ENCODE measurements at places on chromosomes 6 and 20.
A peak's percentile ranks its signal among the peaks of the same experiment; 100 is the strongest.

- DNase-seq = no peak
These were observed 39.4 kb downstream of the ZBTB46 start for GRCh38 chr20:63791497-63792156.

- DNase-seq = no peak
These were observed 5.8 kb downstream of the TFAP2C start for GRCh38 chr20:56634735-56635385.

GRCh38 chr6:12298995-12299394 is 8.8 kb downstream of the EDN1 start:
- no peak for DNase-seq

- no peak for DNase-seq
These were observed 170.4 kb upstream of the SPTLC3 start for GRCh38 chr20:12838261-12838866.

DNA sequence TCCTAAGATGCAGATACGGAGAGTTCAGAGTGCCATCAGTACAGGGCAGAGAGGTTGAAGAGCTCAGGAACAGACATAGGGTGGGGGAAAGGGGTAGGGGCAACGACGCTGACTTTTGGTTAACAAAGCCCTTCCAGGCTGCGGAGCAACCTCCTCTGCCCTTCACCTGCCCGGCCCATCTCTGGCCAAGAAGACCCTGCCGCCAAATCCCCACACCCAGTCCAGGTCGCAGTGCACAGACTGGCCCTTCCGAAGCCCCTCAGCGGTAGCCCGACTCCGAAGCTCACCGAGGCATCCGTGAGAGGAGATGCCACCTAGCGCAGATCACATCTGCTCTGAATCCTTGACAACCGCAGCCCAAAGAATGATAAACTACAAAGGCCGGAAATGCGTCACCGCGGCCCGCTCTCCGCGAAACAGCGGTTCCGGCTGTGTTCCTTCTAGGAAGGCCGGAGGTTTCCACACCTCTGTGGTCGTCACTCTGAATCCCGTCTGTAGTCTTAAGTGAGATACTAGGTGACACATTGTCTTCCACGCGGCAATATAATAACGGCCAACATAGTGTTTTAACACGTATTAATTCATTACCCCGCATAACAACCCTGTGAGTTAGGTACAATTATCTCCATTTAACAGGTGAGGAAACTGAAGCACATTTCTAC is at the start of gene ZSCAN23:
TSS of gene ZSCAN23 (minus strand) at position 380 of the 662 bp plus-strand sequence. CDS start 7,225 bp downstream, outside the sequence.
- peak; percentile 89 for DNase-seq

DNA sequence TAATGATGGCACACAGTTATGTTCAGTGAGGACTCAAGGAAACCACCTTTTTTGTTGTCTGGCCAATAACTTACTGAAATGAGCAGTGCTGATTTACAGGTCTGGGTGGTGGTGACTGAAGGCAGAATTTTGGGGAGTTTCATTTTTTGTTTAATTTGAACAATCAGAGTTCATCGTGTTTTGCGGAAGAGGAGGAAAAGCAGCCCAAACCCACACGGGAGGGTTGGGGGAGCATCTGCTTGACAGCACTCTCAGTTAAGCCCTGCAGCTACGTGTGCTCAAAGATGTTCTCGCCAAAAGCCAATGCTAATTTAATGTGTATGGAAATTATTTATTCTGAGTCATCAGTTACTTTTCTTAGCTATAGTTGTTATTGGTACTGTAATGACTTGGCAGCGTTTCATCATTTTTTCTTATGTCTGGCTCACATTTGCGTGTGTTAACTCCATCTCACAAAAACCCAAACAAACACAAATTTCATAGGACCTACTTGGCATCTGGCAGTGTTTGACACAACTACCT is 89.2 kb downstream of the UST start:
- no peak for DNase-seq

DNA sequence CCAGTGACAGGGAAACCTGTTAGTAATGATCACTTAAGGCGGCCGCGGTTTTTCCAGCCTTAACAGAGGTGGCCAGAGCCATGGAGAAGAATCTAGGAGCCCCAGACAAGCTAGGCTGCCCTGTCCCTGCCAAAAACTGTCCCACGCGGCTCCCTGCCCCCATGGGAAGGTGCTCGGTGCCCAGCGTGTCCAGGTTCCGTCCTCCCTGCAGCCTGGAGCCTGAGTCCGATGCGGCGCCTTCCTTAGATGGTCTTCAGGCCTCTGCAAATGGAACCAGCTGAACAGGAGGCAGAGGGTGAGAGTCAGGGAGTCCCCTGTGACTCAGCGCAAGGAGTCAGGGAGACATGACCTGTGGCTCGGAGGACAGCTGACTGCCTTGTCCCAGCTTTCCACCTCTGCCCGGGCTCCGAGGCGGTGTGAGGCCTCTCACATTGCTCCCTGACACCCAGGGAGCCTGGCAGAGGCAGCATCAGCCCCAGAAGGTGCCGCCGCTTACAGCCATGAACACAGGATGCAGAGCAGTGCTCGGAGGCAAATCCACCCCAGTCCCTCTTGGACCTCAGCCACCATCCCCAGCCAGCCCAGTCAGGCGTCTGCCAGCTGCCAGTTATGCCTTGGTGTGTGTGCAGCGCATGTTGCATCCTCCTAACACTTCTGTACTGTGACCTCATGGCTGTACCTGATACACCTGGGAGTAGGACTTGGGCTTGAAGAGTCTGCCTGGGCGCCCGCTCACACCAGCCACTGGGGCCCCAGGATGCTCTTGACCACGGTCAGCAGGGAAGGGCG is 377.7 kb downstream of the CDH4 start:
- no peak for DNase-seq

GRCh38 chr20:49557449-49557848 is 10.5 kb downstream of the PTGIS start:
- DNase-seq = no peak

GRCh38 chr6:96299525-96299924 is 222.1 kb upstream of the UFL1 start:
- no peak for DNase-seq

DNA sequence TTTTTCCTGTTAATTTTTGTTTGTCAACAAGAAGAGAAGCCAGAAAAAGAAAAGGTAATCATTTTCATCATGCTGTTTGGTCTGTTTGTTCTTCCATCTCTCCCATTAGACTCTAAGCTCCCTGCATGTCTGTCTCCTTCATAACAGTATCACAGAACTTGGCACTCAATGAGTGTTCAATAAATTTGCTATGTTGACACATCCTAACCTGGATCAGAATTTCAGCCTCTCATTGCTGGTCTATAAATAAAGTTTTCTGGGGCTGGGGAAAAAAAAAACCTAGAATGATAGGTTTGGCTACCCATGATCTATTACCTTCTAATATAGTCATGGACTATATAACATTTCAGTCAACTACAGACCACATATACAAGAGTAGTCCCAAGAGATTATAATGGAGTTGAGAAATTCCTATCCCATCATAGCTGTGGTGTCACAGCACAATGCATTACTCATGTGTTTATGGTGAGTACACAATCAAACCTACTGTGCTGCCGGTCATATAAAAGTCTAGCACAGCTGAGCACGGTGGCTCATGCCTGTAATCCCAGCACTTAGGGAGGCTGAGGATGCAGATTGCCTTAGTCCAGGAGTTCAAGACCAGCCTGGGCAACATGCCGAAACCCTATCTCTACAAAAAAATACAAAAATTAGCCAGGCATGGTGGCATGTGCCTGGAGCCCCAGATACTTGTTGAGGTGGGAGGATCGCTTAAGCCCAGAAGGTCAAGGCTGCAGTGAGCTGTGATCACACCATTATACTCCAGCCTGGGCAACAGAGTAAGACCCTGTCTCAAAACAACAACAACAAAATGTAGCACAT is 5.9 kb downstream of the NUDT3 start:
- DNase-seq = no peak

GRCh38 chr20:45432294-45432693 is 16.4 kb downstream of the PIGT start:
- DNase-seq = peak; percentile 35

- peak; percentile 23 for DNase-seq
These were observed 25.7 kb upstream of the TCFL5 start for GRCh38 chr20:62887152-62887859.

- no peak for DNase-seq
These were observed 2.5 kb upstream of the SLC29A1 start for GRCh38 chr6:44220913-44221290.

DNA sequence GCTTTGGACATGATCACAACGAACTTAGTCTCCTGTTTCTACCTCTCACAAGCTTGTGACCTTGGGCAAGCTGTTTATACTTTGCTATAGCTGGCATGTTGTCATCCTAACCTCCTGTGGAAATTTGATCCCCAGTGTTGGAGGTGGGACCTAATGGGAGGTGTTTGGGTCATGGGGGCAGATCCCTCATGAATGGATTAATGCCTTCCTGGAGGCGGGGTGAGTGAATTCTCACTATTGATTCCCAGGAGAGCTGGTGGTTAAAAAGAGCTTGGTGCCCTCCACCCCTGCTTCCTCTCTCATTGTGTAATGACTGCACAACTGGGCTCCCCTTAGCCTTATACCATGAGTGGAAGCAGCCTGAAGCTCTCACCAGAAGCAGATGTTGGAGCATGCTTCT is 228.9 kb downstream of the HIVEP2 start:
- DNase-seq = no peak

DNA sequence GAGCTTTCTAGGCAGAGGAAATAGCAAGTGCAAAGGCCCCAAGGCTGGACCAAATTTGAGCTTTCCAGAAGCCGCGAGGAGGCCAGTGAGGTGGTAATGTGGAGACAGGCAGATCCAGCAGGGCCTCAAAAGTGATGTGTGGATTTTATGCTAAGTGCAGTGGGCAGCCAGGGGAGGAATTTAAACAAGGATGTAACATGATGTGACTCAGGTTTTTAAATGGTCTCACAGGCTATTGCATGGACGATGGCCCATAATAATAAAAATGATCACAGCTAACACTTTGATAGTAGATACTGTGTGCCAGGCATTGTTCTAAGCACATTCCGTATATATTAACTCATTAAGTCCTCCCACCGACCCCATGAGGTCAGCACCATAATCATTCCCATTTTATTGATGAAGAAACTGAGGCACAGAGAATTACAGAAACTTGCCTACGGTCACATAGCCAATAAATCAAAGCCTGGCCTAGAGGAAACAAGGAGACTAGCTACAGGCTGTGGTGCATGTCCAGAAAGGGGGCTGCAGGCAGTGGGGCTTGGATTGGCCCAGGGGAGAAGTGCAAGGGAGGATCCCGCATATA is 18.0 kb upstream of the PREX1 start:
- DNase-seq = no peak

- DNase-seq = no peak
These were observed 103.8 kb upstream of the BEND6 start for GRCh38 chr6:56851074-56851473.

DNA sequence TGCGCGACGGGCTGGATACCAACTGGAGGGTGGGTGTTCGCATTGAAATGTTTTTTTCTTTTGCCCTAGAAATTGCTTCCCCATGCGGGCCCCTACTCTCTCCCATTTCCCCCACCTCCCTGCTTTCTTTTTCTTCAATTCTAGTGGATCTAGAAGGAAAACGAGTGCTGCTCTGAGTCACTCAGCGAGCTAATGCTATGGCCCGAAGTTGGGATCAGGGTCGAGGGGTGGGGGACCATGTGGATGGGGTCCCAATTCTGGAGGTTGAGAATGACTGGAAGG is 71.5 kb downstream of the SOX4 start:
- no peak for DNase-seq

DNA sequence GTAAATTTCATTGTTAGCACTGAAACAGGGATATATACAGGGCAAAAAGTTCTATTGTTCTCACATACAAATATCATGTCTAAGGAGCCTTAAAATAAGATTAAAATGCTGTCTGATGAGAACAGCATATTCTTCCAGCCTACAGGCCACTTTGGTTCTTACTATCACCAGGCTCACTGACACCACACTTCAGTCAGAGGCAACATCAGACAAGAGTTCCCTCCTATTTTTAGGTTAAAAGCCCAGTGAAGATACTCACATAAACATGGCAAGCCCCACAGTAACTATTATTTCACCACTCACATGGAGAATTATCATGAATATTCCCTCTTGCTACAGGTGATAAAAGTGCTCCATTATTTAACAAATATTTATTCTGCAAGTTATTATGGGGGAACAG is 175.8 kb downstream of the ISM1 start:
- DNase-seq = no peak

DNA sequence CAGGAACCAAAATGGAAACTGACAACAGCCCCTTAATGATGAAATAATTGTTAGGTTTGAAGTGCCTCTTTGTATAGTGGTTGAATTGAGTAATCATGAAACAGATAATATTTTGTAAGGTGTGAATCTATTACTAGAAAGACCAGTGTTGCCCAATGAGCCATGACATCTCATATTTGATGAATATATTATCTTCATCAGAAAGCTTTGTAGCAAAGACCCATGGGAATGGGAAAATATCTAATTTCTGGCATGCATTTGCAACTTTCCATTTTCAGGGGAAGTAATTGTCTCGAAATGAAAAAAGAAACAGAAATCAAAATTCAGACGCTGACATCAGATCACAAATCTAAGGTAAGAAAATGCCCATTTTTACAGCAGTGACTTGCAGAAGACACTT is 57.3 kb upstream of the LAMP5 start:
- no peak for DNase-seq

DNA sequence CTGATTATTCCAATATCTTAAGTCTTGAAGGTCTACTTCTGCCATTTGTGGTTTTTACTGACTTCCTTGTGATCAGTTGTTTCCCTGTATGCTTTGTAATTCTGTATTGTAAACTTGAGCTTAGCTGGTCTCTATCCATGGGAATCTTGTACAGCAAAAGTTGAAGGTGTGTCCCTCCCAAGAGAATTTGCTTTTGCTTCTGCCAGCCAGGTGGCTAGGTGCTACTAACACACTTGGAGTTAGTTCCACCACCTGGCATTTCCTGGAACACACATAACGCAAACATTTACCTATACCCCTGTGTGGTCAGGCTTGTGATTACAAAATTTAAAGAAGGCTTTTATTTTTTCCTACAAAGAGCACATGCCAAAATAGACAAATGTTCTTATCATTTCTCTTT is 141.2 kb downstream of the GRM4 start:
- no peak for DNase-seq

DNA sequence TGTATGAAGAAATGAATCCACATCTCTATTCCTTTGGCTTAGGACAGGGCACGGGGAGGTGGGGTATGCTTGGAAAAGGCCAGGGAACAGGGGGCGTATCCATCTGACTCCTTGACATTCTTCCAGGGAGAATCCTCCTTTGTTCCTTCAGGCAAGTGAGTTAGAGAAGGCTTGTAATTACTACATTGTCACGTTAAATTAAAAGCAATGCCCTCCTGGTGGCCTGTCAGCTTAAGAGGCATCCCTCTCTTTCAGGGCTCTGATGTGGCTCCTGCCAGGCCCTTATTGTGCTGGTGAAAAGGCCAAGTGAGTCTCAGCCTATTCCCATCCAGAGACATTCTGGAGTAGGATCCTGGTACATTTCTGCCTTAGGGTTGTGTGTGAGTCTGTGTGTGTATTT is 128.3 kb downstream of the FOXA2 start:
- no peak for DNase-seq
